Activated CD8-positive, alpha-beta T cell treated with anti-CD3 and anti-CD28 coated beads, Interleukin-2, amount 10 ng/mL, durations not matched to agents 7 days and 5 days (primary cell): ENCODE measurements at places on chromosomes 1 and 21.

DNA sequence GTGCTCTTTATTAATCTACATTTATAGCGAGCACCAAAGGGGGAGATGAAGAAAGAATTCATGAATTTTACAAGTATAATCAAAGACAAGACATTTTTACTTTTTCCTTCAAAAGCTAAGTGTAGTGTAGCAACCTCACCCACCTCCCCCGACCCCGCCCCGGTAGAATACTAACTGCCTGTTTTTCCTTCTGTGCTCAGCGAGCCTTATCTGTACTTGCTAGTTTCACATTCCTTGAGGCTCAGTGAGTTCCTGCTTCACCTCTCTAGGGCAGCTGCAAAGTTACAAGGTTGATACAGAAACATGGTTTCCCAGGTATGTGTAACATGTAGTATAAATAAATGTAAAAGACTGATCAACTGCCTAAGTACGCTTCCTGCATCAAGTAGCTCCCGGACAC lies 86.5 kb downstream of the LIPI start:
- DNase-seq: no peak

GRCh38 chr1:74613894-74614293 lies 59.7 kb downstream of the ERICH3 start:
- no peak for DNase-seq

- DNase-seq: no peak
Measured at GRCh38 chr21:38129711-38130110, 127.1 kb upstream of the KCNJ15 start.

DNA sequence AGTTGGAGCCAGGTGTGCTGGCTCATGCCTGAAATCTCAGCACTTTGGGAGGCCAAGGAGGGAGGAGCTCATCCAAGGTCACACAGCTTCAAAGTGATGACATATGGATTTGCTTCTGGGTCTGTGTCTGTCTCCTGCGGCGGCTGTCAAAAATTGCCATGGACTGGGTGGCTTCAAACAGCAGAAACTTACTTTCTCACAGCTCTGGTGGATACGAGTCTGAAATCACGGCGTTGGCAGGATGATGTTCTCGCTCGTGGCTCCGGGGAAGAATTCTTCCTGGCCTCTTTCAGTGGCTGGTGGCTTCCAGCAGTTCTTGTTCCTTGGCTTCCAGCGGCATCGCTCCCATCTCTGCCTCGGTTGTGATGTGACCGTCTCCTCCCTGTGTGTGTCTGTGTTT lies 314.8 kb upstream of the C1orf174 start:
- DNase-seq: no peak

- DNase-seq: no peak
Measured at GRCh38 chr1:201126832-201127754, at the start of gene ASCL5. Gene ASCL5 (minus strand): TSS chr1:201127184. CDS start chr1:201115372, 11,812 bp downstream.

DNA sequence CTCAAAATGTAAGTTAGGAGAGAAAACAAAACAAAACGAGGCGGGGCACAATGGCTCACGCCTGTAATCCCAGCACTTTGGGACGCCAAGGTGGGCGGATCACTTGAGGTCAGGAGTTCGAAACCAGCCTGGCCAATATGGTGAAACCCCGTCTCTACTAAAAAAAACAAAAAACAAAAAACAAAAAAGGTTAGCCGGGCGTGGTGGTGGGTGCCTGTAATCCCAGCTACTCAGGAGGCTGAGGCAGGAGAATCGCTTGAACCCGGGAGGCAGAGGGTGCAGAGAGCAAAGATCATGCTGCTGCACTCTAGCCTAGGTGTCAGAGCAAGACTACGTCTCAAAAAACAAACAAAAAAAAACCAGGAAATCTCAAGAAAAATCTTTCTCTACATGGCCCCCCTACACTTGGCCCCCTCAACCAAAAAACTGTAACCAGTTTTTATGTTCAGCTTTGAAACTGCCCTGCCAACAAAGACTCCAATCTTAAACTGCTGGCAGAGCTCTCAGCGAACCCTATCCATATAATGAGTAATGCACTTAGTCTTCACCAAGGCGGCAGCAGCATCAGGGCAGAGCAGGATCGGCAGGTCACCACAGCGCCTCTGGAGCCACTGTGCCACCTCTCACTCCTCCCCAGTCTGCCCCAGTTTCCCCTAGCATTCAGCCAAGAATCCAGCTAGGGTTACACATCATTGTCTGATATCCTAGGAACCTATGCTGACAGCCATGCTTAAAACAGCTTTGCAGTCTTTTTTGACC lies 71.7 kb downstream of the JAK1 start:
- no peak for DNase-seq

GRCh38 chr1:167077128-167077867 lies 12.9 kb downstream of the GPA33 start:
- DNase-seq: no peak

DNA sequence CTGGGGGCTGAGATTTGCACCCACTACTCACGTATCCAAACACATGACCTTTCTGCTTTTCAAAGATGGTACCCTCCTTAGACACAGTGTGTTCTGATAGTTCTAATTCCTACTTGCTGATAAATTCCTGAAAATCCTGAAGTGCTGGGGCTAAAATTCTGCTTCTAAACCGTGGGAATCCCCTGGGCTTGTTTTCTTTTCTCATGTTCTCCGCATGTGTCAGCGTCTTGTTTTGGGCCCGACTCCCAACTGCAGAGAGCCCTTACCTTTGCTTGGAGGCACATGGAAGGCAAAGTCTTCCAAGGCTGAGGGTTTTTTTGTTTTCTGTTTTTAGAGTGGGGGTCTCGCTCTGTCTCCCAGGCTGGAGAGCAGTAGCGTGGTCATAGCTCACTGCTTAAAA lies 27.2 kb downstream of the PSMG1 start:
- no peak for DNase-seq

GRCh38 chr1:181061891-181062835 lies 26.3 kb upstream of the IER5 start:
- DNase-seq: no peak

DNA sequence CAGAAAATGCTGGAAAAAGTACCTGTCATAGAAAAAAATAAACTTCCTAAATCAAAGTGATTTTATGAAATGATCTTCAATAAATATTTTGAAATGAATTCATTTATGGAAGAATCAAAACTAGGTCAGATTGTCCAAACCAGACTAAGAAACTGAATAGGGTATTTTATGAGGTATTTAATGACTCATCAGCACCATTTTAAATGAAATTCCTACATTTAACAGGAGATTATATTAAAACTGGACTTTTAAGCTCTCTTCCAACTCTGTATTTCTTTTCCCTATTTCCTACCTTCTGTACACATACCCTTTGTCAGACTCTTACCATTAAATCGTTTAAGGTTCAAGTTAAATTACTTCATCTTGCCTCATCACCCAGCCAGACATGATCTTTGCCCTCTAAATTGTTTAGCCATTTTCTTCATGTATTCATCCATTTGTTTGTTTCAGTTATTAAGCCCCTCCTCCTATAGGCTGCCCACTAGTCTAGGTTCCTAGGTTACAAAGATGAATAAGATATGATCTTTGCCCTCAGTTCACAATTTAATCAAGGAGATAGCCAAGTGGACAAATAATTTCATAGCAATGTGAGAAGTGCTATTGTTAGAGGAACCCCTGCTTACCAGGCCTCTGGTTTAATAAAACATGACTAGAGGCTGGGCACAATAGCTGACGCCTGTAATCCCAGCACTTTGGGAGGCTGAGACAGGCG lies 25.0 kb downstream of the TATDN3 start:
- no peak for DNase-seq

- DNase-seq: no peak
Measured at GRCh38 chr1:205582471-205583291, 49.1 kb downstream of the ELK4 start.

- no peak for DNase-seq
Measured at GRCh38 chr1:227191607-227192006, 126.7 kb downstream of the CDC42BPA start.

DNA sequence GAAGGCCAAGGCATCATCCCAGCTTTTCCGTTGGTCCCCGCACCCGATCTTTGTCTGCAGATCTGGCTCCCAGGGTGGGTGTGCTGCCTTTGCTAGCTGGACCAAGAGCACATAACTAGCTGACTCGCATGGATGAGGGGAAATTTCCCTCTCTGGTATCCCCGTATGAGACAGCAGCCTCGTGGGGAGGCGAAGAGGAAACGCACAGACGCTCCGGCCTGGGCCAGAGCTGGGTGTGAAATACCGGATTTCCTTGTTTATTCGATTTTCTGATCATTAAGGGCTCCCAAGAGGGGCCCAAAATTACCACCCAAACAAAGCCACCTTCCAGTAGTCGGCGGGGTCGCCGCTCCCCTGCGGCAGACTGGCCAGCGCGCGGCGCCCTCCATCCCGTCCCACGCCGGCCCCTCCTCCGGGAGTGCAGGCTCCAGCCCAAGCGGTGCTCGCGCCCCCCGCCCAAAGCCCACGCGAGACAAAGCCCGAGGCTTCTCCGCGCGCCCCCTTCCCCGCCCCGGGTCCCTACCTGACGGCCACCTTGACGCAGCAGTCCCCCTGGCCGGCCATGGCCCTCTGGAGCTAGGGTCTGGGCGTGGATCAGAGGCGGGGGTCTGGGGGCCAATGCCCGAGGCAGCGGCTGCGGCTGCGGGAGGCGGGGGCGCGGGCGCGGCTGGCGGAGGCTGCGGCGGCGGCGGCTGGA lies 546 bp downstream of the KIF21B start:
- DNase-seq: peak; percentile 48

GRCh38 chr1:37482004-37482785 lies 7.8 kb downstream of the ZC3H12A start:
- no peak for DNase-seq

- no peak for DNase-seq
Measured at GRCh38 chr21:44405948-44406872, 49.1 kb upstream of the LRRC3 start.

GRCh38 chr1:47388891-47389238 lies 27.2 kb upstream of the FOXE3 start:
- DNase-seq: peak; percentile 62

GRCh38 chr21:37916310-37917051 lies at the start of gene KCNJ6:
Gene KCNJ6 (minus strand): TSS chr21:37916457. CDS start chr21:37840682, 75,775 bp downstream.
- DNase-seq: no peak

DNA sequence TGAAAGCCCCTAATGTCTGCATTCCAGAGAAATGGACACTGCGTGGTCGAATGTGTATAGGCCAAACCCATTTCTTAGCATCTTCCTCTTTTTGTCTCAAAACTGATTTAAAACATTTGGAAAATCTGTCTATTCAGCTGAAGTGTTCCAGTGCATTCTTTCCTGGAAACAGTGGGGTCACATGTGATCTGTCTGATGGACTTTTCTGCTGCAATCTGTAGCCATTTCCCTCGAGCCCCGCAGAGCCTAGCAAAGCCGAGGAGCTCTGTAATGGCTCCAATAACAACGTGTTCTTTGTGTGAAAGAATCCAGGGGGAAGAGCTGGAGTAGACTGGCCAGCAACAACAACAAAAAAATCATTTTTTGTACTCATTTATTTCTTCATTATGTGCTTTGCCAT lies 329.3 kb downstream of the BARHL2 start:
- DNase-seq: no peak

GRCh38 chr1:53315456-53316423 lies 12.1 kb downstream of the LRP8 start:
- no peak for DNase-seq

- DNase-seq: peak; percentile 81
Measured at GRCh38 chr1:183218971-183219615, 33.0 kb downstream of the LAMC2 start.

- no peak for DNase-seq
Measured at GRCh38 chr1:16189921-16190621, 22.4 kb downstream of the ARHGEF19 start.

- no peak for DNase-seq
Measured at GRCh38 chr21:30962013-30962412, 76.3 kb downstream of the KRTAP19-8 start.

GRCh38 chr1:235613602-235614001 lies 36.0 kb downstream of the GNG4 start:
- no peak for DNase-seq

DNA sequence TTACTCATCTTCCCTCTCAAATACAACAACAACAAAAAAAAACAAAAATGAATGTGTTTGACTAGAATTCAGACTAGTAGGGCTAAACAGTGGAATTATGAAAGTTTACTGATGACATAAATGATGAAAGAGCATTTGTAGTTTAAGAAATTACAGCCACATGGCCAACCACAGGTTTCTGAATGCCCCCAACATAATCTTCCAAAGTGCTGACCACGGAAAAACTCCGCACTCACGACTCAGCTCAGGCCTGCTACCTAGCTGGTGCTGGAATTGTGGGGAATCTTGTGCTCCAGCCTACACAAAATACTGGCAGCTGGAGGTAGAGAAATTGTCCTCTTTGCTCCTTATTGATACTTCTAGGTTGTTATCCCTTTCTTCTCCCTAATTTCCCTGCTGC lies 23.6 kb upstream of the TBX15 start:
- DNase-seq: no peak

GRCh38 chr1:46406881-46407608 lies 12.9 kb downstream of the FAAH start:
- DNase-seq: no peak

GRCh38 chr1:66296951-66297350 lies 237.0 kb upstream of the SGIP1 start:
- no peak for DNase-seq

- peak; percentile 40 for DNase-seq
Measured at GRCh38 chr1:60281360-60281932, 207.9 kb upstream of the C1orf87 start.

DNA sequence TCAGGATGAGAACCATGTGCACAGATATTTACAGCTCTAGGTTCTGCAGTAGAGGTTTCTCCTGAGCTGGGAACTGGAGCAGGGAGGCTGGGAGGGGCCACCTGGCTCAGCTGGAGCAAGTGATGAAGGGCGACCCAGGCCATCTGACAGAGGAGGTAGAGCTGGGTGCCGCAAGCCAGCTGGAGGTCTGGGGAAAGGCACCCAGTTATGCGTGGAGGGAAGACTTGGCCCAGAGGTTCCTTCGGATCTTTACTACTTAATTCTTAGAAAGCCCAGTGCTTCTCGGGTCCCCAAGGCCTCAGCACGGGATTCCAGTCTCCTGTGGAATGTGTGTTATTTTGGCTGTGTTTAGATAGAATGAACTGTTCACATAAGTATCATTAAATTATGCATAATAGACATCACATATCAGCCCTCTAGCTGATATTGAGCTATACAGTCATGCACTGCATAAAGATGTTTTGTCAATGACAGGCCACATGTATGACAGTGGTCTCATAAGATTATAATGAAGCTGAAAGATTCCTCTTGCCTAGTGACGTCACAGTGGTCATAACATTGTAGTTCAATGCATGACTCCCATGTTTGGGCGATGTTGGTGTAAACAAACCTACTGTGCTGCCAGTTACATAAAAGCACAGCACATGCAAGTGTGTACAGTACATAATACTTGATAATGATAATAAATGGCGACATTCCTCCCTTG lies 245.1 kb downstream of the RHOU start:
- no peak for DNase-seq

DNA sequence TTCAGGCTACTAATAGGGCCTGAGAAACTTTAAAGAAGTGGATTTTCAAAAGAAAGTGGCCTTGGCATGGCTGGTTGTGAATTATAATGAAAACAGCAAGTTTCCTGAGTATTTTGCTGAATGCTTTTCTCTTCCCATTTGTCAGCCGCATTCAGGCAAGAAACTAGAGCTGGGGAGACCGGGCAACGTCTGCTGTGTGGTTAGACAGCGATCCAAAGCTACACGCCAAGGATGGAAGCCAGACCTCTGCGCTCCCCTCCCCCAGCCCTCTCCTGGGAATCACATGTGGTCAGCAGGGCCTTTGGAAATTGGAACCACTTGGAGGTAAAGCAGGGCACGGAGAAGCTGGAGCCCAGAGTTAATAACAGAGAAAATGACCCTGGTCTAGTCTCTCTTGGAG lies 114.1 kb upstream of the CD34 start:
- no peak for DNase-seq
